ENCODE measurements at places on chromosomes 12 and 14.

DNA sequence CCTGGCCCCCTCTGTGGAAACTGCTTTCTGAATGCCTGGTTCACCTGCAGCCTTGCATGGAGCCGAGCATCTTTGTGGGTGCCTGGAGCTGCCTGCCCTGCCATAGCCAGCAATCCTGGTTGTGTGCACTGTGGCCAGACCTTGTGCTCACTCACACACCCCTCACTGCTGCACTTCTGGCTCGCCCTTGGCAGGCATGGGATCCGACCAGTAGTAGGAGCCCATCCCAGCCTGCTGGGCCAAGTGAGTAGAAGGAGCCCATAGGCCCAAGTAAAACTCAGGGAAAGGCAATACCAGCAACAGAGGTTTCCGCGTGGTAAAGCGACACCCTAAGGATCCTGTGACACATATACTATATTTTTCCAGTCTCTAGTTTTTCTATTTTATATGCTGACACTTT lies 270.0 kb upstream of the NAV3 start:
- no peak for DNase-seq

DNA sequence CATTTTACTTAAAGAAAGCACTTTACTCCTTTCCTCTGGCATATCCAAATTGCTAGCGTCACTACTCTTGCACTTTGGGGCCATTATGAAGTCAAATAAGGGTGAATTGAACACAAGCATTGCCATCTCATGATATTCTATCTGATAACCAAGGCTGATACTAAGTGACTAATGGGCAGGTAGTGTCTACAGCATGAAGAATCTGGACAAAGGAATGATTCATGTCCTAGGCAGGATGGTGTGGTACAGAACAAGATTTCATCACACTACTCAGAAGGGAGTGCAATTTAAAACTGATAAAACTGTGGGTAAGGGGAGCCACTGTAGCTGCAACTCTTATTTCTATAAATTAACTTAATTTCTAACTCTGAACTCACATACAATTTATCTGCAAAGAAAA lies 7.7 kb upstream of the SLC6A15 start:
- no peak for DNase-seq

- no peak for DNase-seq
Observed at GRCh38 chr12:62622177-62622576, 155.6 kb downstream of the MON2 start.

GRCh38 chr12:116717466-116718437 lies 20.1 kb downstream of the SPRING1 start:
- no peak for DNase-seq

DNA sequence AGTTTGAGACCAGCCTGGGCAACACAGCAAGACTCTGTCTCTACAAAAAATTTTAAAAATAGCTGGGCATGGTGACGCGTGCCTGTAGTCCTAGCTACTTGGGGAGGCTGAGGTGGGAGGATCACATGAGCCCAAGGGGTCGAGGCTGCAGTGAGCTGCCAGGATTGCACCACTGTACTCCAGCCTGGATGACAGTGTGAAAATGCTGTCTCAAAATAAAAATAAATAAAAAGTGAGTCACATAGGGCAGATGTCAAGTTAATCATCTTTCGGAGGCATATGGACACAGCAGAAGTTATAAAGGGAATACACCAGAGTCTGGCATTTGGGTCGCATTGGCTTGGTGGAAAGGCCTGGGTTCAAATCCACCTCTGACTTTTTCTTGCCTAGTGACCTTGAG lies 92.7 kb downstream of the PHETA1 start:
- no peak for DNase-seq

DNA sequence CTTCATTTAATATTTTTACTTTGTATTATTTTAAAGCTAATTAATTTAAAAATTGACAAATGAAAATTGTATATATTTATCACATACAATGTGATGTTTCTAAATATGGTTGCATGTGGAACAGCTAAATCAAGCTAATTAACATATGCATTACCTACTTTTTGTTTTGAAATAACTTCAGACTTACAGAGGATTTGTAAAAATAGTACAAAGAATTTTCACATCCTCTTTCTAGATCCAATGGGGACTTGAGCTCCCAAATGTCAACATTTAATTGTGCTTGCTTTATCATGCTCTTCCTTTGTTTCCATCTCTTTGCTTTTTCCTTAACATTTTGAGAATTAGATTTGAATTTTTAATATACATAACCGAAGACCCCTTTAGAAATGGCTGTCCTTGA lies 6.6 kb downstream of the DCD start:
- DNase-seq = no peak

DNA sequence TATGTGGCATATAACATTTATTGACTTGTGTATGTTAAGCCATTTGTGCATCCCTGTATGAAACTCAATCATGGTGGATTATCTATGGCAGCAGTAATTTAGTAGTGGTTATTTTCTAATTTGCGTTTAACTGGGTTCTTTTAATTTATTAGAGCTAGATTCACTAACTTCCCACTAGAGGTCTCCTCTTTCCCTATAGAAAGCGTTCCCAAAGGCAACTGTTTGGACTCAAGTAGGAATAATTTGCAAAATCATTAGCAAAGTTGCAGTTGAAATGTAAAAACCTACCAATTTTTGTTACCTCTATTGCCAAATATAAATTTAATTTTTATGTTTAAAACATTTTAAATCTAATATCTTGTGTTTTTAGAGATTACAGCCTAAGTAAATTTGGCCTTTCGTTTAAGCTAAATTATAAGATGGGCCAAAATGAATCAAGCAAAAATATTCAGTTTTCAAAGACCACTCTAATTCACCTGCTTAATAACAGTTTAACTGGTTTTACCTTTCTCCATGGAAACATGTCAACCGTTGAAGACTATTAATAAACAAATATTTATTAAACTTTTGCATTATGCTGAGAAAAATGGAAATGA lies 6.0 kb downstream of the DMAC2L start:
- no peak for DNase-seq

GRCh38 chr12:118032188-118032587 lies 15.7 kb downstream of the RFC5 start:
- DNase-seq = no peak
